Hepatocyte (in vitro differentiated cells): ENCODE measurements at places on chromosomes 5 and 9. TPM values are rescaled to one million over a fixed set of nuclear protein-coding genes. Genes with fewer than 3 reads are reported as not detected.

DNA sequence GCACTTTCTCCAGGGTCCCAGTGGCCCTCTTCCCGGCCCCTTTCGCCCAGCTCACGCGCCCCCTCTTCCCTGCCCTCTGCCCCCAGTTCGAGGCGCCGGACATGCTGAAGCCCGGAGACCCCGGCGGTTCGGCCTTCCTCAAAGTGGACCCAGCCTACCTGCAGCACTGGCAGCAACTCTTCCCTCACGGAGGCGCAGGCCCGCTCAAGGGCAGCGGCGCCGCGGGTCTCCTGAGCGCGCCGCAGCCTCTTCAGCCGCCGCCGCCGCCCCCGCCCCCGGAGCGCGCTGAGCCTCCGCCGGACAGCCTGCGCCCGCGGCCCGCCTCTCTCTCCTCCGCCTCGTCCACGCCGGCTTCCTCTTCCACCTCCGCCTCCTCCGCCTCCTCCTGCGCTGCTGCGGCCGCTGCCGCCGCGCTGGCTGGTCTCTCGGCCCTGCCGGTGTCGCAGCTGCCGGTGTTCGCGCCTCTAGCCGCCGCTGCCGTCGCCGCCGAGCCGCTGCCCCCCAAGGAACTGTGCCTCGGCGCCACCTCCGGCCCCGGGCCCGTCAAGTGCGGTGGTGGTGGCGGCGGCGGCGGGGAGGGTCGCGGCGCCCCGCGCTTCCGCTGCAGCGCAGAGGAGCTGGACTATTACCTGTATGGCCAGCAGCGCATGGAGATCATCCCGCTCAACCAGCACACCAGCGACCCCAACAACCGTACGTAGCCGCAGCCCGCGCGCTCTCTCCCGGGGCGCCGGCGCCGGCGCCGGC is 1.0 kb downstream of the PRDM6 start:
- H3K4me3 ChIP-seq = peak overlapping the region; percentile 84
- H3K27me3 ChIP-seq = peaks cover 88% of the 10 kb centered on the region
- H3K4me1 ChIP-seq = no peaks in the 10 kb centered on the region
- H3K36me3 ChIP-seq = no peaks in the 10 kb centered on the region

- no peak overlapping the region for H3K27ac ChIP-seq
- H3K36me3 ChIP-seq = no peaks in the 10 kb centered on the region
- no peaks in the 10 kb centered on the region for H3K4me1 ChIP-seq
- DNase-seq = peak; percentile 73
Measured at GRCh38 chr9:118170032-118170955, 466.1 kb downstream of the TLR4 start.

DNA sequence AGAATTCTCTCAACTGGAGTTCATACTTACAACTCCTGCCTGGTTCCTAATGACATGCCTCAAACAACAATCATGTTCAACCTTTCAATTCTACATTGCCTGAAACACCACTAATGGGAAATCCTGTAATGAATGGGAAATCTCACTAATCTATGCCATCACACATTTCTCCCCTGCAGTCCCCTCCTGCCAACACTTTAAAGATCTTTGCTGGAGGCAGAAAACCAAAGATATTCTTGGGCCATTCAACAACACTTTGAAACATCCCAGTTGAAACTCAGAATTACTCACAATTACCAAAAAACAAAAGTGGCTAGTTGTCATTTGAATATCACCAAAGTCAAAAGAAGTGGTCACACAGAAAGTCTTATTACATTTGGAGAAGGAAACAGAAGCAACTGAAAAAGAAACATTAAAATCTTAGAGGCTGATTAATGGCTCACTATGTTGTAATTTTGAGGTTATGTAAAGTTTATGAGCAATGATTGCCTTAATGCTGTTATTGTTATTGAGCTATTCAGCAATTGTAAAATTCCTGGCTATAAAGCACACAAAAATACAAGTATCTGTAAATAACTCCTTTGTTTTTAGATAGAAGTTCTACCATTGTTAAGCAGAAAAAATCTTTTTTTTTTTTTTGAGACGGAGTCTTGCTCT is 313.4 kb upstream of the SLC30A5 start:
- no peaks in the 10 kb centered on the region for H3K36me3 ChIP-seq
- peaks cover 9% of the 10 kb centered on the region for H3K4me1 ChIP-seq
- H3K27me3 ChIP-seq = no peaks in the 10 kb centered on the region
- no peak overlapping the region for H3K4me3 ChIP-seq

DNA sequence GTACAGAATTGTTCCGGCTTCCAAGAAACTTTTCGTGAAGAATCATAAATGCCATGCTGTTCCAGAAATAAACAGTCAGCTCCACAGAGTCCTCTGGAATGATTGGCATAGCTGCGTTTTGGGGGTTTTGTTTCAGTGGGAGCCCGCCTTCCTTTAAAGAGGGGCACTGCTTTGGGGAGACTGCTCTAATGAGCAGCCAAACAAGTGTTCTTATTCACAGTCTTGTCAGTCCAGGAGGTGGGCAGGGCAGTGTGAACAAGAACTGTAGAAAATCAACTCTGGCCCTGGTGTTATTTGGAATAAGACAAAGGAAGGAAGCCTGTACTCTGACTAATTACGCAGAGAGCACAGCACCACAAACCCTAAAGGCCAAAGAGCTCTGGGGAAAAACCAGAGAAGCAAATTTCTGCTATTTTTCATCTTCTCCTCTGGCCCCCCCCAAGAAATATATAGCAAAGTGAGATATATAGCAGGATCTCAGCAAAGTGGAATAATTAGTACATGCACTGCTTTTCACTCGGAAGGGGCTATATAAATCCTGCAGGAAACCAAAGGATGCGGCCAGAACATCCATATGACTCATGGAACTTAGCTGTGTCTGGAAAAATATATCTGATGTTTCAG is 92.9 kb downstream of the GLDC start:
- no peaks in the 10 kb centered on the region for H3K36me3 ChIP-seq
- DNase-seq = no peak
- H3K27me3 ChIP-seq = no peaks in the 10 kb centered on the region
- H3K4me3 ChIP-seq = no peak overlapping the region

DNA sequence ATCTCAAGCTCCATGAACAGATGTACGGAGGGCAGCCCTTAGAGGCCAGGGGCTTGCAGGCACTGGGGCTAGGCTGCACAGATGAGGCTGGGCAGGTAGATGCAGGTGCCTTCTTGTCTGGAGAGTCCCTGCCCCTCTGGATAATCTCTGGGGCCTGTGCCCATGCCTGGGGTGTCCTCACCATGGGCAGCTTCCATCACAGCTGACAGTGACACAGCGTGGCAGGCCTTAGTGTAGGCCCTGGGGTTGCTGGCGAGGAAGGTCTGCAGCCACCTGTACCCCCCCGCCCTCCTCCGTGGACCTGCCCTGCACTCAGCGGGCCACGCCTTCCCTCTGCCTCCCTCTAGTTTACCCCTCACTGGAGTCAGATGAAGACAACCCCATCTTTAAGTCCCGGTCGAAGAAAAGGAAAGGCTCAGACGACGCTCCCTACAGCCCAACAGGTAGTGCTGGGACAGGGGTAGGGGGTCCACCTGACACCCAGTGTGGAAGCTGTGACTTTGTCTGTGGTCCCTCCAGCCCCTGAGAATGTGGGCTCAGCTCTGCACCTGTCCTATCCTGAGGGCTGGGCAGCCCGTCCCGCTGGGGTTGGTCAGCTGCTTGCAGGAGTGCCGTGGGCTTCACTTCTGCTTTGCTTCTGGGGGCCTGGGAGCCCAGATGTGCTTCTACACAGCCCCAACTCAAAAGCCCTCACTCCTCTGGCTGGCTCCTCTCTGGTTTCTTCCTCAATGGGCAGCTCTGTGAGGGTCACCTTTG is 98.4 kb downstream of the PHF2 start:
- no peaks in the 10 kb centered on the region for H3K4me1 ChIP-seq
- no peak overlapping the region for H3K27ac ChIP-seq
- H3K4me3 ChIP-seq = no peak overlapping the region
- no peak for DNase-seq

- peak; percentile 57 for DNase-seq
- peak overlapping the region; percentile 97 for H3K4me3 ChIP-seq
- H3K36me3 ChIP-seq = no peaks in the 10 kb centered on the region
- H3K4me1 ChIP-seq = peaks cover 7% of the 10 kb centered on the region
Measured at GRCh38 chr5:78985725-78986223, 664 bp upstream of the ARSB start.

- no peaks in the 10 kb centered on the region for H3K4me1 ChIP-seq
- H3K36me3 ChIP-seq = no peaks in the 10 kb centered on the region
- H3K27me3 ChIP-seq = no peaks in the 10 kb centered on the region
Measured at GRCh38 chr5:1782385-1783215, 17.0 kb downstream of the MRPL36 start.

GRCh38 chr5:128035689-128036088 is 47.9 kb upstream of the SLC12A2 start:
- DNase-seq = no peak
- no peak overlapping the region for H3K4me3 ChIP-seq
- H3K4me1 ChIP-seq = no peaks in the 10 kb centered on the region
- H3K27ac ChIP-seq = no peak overlapping the region

GRCh38 chr9:967903-968641 is 8.4 kb upstream of the DMRT3 start:
- H3K36me3 ChIP-seq = no peaks in the 10 kb centered on the region
- no peak overlapping the region for H3K4me3 ChIP-seq
- H3K4me1 ChIP-seq = peaks cover 18% of the 10 kb centered on the region
- H3K27ac ChIP-seq = no peak overlapping the region
- peaks cover 100% of the 10 kb centered on the region for H3K27me3 ChIP-seq
- DNase-seq = no peak

GRCh38 chr9:111475195-111475594 is 9.0 kb downstream of the ECPAS start:
- no peaks in the 10 kb centered on the region for H3K27me3 ChIP-seq
- DNase-seq = no peak
- no peaks in the 10 kb centered on the region for H3K36me3 ChIP-seq
- H3K27ac ChIP-seq = no peak overlapping the region
- no peak overlapping the region for H3K4me3 ChIP-seq

- H3K27me3 ChIP-seq = peaks cover 6% of the 10 kb centered on the region
- H3K27ac ChIP-seq = peak overlapping the region; percentile 47
- H3K4me1 ChIP-seq = peaks cover 20% of the 10 kb centered on the region
- H3K4me3 ChIP-seq = peak overlapping the region; percentile 97
- no peaks in the 10 kb centered on the region for H3K36me3 ChIP-seq
Measured at GRCh38 chr5:154189819-154190594, 526 bp upstream of the GALNT10 start.

DNA sequence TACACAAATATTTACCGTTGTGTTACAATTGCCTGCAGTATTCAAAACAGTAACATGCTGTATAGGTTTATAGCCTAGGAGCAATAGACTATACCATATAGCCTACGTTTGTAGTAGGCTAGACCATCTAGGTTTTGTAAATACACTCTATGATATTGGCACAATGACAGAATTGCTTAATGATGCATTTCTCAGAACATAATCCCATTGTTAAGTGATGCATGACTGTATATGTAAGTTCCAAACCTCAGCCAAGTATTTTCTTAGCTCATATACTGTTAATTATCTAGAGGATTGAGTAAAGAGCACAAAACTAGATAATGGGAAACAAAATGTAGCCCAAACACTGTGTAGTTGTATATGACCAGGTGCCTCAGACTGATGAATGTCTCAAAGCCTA is 220.1 kb downstream of the ANXA1 start:
- no peak overlapping the region for H3K27ac ChIP-seq
- H3K4me1 ChIP-seq = no peaks in the 10 kb centered on the region
- no peaks in the 10 kb centered on the region for H3K36me3 ChIP-seq
- DNase-seq = no peak
- no peak overlapping the region for H3K4me3 ChIP-seq

DNA sequence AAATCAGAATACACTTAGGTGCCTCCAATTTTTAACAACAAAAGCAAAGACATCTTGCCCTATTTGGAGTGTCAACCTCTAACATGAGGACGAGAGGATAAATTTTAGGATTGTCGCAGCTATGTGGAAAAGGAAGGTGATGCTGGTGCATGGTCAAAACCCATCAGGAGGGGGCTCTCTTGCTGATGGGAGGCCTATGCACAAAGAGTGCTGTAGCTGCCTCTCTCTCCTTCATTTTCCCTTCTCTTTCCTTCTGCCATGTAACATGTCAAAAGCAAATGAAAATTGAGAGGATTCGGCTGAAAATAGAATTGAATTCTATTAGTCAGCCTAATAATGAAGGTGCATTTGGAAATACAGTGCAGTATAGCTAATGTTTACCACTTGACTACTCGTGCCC is 578.7 kb upstream of the ZNF462 start:
- H3K4me3 ChIP-seq = no peak overlapping the region
- H3K4me1 ChIP-seq = peaks cover 4% of the 10 kb centered on the region
- H3K36me3 ChIP-seq = no peaks in the 10 kb centered on the region
- no peaks in the 10 kb centered on the region for H3K27me3 ChIP-seq

Gene ABLIM3
- total RNA-seq = 7.0 and 7.3 TPM in 2 replicates

Gene IL9
- total RNA-seq = not detected in 2 replicates

Gene FOXD4L3
- 0.12 TPM in 1 of 2 replicates, not detected in the other for total RNA-seq

Gene TEX48
- not detected in 2 replicates for total RNA-seq

Gene BAAT
- 41.8 and 45.2 TPM in 2 replicates for total RNA-seq

Gene SNCAIP
- 19.0 and 19.1 TPM in 2 replicates for total RNA-seq

Gene C5orf58
- not detected in 2 replicates for total RNA-seq

Gene EDIL3
- total RNA-seq = 35.6 and 42.4 TPM in 2 replicates

Gene SLC25A2
- total RNA-seq = 0.50 and 1.7 TPM in 2 replicates

Gene MCTP1
- total RNA-seq = 5.7 and 8.7 TPM in 2 replicates

Gene ATP10B
- total RNA-seq = 5.1 and 5.2 TPM in 2 replicates
